T-helper 17 cell (primary cell): ENCODE measurements at places on chromosomes 13 and 19.

DNA sequence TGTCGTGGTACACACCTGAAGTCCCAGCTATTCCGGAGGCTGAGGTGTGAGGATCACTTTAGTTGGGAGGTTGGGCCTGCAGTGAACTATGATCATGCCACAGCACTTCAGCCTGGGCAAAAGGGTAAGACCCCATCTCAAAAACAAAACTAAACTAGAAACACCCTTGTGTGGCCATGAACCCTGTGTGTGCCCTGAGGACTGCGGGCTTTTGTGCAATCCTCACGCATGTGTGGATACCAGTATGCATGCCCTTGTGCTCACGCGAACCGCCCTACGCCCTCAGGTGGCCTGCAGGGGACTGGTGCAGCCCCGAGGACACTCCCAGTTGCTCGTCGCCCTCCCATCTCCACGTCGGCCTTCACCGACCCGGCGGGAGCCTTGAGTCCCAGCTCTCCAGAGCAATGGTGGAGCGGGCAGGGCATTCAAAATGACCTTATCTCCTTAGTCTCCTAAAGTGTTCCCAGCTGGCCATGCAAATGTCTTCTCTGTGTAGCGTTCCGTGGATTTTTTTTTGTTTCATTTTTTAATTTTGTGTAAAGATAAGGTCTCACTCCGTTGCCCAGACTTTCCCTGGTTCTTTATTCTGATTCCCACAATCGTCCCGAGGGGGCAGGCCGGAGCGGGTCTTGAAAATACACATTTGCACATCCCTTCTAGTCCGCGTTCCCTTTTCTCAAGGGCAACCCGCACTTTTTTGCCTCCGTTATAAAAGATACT lies 868 bp upstream of the EGLN2 start:
- DNase-seq, result peak; percentile 51

DNA sequence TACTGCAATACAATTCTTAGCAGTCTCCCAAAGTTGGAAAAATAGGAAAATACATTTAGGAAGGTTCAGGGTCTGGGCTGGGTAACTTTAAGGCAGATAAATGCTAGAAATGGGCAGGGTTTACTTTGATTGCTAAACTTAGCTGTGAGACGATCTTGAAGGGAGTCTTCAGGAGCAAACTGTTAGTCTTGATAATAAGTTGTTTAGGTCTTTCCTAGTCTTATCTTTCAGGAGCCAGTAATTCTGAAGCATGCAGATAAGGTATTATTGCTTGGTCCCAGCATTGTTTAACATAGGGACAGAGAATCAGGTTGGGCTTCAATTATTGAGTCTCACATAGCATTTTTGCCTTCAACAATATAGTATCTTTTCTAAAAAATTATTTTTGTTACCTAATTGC lies 262.4 kb upstream of the MIR17HG start:
- no peak for DNase-seq

DNA sequence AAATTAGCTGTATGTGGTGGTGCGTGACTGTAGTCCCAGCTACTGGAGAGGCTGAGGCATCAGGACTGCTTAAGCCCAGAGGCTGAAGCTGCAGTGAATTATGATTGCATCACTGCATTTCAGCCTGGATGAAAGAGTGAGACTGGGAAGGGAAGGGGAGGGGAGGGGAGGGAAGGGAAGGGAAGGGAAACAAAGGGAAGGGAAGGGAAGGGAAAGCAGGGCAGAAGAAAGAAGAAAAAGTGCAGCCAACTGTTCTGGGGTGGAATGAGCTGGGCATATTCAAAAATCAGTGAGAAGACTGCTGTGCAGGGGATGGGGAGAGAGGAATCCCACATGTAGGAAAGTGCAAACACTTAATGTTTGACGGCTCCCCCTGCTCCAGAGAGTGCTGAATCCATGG lies 905.5 kb downstream of the UQCRFS1 start:
- no peak for DNase-seq

GRCh38 chr13:100254002-100254401 lies 165.1 kb downstream of the PCCA start:
- no peak for DNase-seq

- DNase-seq, result no peak
Measured at GRCh38 chr13:101449790-101450748, 2.4 kb upstream of the ITGBL1 start.

DNA sequence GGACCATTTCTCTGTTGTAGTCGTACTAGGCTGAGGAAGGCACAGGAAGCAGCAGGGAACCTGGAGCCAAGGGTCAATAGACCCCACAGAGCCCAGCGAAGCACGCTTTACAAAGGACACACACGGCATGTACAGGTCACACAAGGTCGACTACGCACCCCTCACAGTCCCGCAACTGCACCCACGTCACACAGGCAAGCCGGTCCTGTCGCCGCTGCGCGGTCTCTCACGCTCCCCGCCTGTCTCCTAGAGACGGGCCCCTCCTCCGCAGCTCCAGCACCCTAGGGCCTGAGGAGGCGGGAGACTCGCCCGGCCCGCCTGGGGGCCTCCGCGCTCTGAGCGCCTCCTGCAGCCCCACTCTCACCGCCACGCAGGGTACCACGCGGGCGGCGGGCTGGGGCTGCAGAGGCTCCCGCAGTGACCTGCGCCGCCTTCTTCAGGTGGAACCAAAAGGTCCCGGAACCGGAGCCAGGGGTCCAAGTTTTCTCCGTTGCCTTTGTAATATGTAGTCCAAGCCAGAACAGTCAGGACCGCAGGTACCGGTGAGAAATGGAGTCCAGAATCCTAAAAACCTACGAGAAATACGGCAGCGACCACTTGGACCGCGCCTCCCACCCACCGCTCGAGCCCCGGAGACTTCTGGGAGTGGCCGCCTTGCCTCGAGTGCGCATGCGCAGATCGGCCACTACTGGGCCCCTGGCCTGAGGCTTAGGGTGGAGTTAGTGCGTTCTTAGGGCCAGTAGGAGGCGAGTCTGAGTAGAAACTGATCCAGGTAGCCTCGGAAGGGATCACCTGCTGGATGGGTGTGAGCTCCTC lies at the start of gene ZNF607:
Gene ZNF607 (minus strand): TSS at position 651 of the 816 bp plus-strand sequence. CDS start 8,143 bp downstream, outside the sequence.
- peak; percentile 61 for DNase-seq
